ENCODE measurements at places on chromosomes 5 and 9.

- no peak for DNase-seq
Observed at GRCh38 chr9:135078361-135078821, 9.1 kb upstream of the OLFM1 start.

- peak; percentile 14 for DNase-seq
Observed at GRCh38 chr9:18905028-18905882, 127.8 kb downstream of the SAXO1 start.

DNA sequence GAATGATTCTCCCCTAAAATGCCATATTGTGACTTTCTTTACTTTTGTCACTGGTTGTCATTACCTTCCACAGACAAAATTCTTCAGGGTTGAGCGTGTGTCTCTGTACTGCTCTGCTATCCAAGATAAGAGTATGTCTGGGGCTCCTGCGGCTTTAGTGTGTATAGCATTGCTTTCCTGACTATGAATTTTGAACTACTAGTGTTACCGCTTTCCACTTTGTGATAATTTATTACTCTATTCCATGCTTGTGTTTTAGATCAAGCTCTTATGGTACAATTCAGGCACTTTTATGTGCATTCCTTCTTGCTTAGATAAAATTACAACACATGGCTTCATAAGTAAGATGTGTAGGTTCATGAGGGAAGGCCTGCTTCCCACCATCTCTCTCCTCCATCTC is 51.5 kb upstream of the MEF2C start:
- no peak for DNase-seq

GRCh38 chr9:134867917-134868750 is 12.5 kb upstream of the FCN2 start:
- no peak for DNase-seq

GRCh38 chr9:133237035-133237731 is 28.1 kb upstream of the OBP2B start:
- peak; percentile 69 for DNase-seq

GRCh38 chr9:121915304-121915625 is 177.8 kb downstream of the TTLL11 start:
- DNase-seq, result no peak

DNA sequence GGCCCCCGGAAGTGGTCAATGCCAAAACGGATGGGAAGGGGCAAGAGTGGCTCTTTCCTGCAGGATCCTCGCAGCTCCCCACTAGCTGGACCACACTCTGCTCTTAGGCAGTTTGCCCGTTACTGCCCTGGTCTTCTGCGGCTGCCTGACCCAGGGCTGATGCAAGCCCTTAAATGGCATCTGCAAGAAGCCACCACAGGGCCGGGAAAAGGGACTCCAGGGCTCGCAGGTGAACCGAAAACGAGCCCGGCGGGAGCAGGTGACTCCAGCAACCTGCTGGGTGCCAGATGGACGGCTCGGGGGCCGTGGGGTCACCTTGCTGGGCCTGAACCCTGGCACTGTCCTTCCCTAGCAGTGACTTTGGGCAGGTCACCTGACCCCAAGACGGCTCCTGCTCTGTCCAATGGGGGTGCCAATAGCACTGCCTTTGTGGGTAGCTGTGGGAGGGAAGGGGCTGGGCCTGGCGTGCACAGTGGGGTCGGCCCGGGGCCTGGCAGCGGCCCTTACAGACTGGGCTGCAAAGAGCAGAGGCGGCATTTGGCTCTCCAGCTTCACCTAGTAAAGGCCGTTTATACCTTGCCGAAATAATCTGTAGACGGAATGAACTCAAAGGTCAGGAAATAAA is 1.3 kb downstream of the TMEM250 start:
- DNase-seq, result no peak

GRCh38 chr5:43609752-43610151 is 6.8 kb downstream of the NNT start:
- DNase-seq, result no peak

GRCh38 chr9:115551396-115551795 is 433.4 kb upstream of the TNC start:
- DNase-seq, result peak; percentile 3

GRCh38 chr9:127049044-127049443 is 73.4 kb downstream of the ANGPTL2 start:
- DNase-seq, result peak; percentile 88

- DNase-seq, result no peak
Observed at GRCh38 chr5:53667621-53668020, 107.2 kb downstream of the NDUFS4 start.

DNA sequence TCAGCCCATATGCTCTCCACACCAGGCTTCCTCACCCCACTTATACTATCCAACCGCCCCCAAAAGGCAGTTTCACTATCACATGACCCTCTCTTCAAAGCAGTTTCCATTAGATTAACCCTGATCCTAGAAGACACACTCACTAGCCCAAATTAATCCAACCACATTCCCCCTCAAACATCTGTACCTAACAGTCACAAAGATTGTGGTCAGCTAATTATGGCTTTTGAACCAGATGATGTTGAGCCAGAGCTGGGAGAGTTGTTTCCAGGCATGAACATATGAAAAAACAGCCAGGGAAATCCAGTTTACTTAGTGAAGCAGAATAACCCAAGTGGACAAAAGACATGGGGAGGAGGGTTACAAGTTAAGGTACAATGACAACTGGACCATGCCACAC is 131.2 kb downstream of the SPOCK1 start:
- no peak for DNase-seq

DNA sequence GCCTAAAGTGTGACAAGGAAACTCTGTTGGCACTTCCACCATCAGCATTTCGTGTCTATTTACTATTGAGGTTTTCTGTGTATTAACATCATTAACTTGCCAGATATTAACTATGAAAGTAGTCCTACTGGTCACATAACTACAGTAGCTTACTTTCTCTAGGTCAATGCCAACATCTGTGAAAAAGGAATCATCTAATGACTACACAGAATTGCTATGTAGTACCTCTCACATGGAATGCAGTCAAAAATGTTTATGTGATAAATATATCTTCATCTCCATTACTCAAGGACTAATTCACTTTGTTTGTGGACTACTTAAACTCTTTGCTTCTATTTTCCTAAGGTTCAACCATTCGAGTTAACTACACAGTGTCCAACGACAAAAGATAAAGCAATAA is 2.1 kb downstream of the SCAI start:
- no peak for DNase-seq

GRCh38 chr5:125041798-125042197 is 295.4 kb upstream of the ZNF608 start:
- DNase-seq, result no peak

GRCh38 chr9:92189782-92190535 is 74.7 kb upstream of the SPTLC1 start:
- DNase-seq, result no peak

- peak; percentile 56 for DNase-seq
Observed at GRCh38 chr5:5271786-5272321, 131.7 kb downstream of the ADAMTS16 start.

- no peak for DNase-seq
Observed at GRCh38 chr9:68567565-68567964, 26.9 kb upstream of the TMEM252 start.

- DNase-seq, result no peak
Observed at GRCh38 chr9:126952205-126952977, 37.8 kb downstream of the RALGPS1 start.

- peak; percentile 16 for DNase-seq
Observed at GRCh38 chr9:92393686-92394085, 10.7 kb downstream of the OGN start.

GRCh38 chr9:96302021-96302420 is at the start of gene HSD17B3:
TSS of gene HSD17B3 (minus strand) at chr9:96302176. CDS start at chr9:96302104, 72 bp downstream.
- no peak for DNase-seq

- DNase-seq, result peak; percentile 65
Observed at GRCh38 chr5:116303340-116303739, 218.5 kb downstream of the COMMD10 start.

DNA sequence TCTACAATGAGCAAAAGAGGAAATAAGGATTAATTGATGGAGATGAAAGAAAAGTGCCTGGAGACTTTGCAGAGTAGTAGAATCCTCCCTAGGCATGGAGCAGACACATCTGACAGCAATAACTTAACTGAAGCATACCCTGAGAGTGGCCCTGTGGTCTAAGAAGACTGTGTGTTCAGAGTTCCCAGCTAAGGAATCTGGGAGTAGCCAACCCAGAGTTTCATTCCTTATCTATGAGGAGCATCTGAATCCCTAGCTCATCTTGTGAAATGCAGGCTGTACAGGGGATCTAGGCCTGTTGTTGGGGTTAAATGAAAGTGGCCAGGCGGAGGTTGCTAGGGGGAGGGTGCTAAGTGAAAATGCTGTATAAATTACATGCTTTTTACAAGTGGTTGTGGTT is 233.1 kb upstream of the FBXL7 start:
- no peak for DNase-seq

DNA sequence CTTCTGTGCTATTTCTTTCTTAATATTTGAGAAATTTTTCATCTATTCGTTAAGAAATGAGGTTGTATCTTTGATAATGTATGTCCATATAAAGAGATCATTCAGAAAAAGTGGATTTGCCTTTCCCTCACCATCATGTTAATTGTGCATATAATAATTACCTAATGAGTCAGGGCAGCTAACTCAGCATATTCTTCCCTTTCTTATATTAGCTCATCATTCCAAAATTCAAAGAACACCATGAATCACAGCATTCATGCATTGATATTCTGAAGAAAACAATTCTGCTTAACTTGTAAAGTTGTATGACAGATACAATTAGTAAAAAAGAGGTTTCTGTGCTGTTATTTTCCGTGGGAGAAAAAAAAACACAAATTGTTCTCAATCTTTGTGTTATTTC is 630.6 kb downstream of the TLE1 start:
- no peak for DNase-seq

GRCh38 chr5:67643536-67643935 is 446.9 kb upstream of the CD180 start:
- DNase-seq, result no peak

- DNase-seq, result no peak
Observed at GRCh38 chr5:78810098-78810920, 161.7 kb upstream of the LHFPL2 start.

DNA sequence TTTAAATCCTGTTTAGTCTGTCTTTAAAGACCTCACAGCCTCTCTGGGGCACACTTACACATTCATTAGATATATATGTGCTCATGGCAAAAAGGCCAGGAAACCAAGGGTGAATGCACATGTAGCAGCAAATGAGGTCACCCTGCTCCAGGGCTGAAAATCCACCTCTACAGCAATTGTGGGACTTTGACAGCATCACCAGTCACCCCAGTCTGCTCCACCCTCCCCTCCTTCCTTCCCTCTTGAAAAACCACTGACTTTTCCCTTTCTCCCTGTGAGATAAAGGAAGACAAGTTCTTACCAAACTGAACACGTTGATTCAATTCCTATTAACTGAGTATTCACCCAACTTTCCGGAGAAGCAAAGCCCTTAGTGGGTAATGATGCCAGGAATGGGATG is 15.2 kb upstream of the SH3RF2 start:
- no peak for DNase-seq

DNA sequence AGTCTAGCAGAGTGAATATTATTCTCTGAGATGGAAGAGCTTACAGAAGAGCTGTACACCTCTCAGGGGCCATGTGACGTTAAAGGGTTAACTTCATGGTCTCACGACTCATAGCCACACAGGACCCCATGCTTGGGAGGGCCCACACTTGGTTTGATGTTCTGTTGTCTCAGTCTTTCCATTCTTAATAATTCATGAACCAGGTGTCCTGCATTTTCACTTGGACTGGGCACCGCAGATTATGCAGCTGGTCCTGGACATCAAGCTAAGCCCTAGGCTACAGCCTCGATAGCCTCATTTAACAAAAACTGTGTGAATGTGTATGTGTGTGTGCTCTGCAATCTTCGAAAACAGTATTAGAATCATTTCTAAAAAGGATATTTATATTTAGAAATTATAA is 323.5 kb downstream of the PLK2 start:
- no peak for DNase-seq

- DNase-seq, result no peak
Observed at GRCh38 chr9:31520301-31521085, 864.0 kb upstream of the ACO1 start.

DNA sequence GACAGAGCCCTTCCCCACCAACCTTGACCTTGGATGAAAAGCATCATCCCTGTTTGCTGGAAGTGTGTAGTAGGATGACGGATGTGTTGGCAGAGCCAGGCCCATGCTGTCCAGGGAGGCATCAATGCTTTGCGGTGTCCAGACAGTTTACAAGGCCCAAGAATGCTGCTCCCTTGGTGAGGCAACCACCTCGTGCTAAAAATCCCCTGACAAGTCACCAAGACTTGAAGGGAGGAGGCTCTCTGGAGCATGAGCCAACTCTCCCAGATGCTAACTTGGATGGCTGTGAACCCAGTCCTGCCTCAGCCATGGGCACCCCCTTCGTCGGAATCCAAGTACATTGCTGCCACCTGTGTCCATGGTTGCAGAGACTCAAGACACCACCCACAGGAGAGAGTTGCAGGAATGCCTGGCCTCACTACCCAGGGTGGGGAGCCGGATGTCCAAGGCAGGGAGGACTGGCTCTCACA is 9.5 kb upstream of the NKD2 start:
- DNase-seq, result peak; percentile 51

DNA sequence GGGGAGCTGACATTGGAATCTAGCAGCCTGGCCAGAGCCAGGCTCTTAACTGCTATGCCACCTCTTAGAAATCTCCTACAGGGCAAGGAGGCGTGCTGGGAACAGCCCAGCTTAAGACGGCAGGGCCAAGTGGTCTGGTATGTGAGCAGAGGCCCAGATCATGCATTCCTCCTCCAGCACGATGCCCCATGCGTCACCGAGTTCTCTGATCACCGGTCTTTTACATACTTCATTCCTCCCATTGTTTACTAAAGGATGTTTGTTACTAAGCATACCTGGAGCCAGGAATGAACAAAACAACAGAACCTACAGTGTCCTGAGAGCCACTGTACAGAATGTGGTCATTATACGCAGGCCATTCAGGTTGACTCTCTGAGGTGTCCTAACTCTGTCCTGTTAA is 73.8 kb downstream of the TRIO start:
- no peak for DNase-seq

DNA sequence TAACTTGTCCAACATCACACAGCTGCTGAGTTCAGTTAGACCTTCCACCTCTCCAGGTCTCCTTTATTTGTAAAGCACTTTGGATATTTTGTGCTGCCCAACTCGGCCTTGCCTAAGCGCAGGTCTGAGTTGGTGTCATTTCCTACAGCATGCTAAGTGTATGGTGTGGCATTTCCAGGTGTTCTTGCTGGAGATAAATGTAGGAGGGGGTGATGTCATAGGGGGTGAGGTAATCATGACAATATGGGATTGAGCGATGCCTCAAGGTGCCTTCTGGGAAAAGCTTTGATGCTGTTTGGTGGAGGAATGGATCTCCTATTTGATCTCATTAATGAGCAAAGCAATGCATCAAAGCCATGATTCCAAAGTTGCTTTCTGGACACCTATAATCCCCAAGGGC is 32.3 kb upstream of the NEURL1B start:
- DNase-seq, result no peak

- DNase-seq, result no peak
Observed at GRCh38 chr5:1540166-1540565, 16.4 kb upstream of the LPCAT1 start.

- DNase-seq, result peak; percentile 37
Observed at GRCh38 chr5:88727705-88728313, 155.2 kb downstream of the MEF2C start.

DNA sequence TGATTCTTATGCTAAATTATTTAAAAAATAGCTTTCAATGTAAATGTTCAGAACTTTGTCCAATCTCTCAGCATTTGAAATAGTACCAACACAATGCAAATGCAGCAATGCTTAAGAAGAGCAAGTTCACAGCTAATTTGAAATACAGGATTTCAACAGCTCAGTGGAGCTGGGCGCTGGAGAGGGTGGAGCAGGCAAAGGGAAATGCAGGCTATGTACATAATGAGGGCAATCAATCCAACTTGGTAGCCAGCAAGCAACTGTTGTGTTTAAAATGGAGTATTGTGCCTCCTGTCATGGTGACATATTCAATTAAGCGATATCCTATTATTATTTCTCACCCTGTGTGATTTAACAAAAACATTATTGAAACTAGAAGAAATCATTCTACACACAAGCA is 568.8 kb downstream of the PSAT1 start:
- no peak for DNase-seq

All from fibroblast of villous mesenchyme (primary cell).